Kidney epithelial cell (primary cell): ENCODE measurements at places on chromosomes 2 and 18. TPM values are rescaled to one million over a fixed set of nuclear protein-coding genes. Genes with fewer than 3 reads are reported as not detected.
A peak's percentile ranks its signal among the peaks of the same experiment; 100 is the strongest.

DNA sequence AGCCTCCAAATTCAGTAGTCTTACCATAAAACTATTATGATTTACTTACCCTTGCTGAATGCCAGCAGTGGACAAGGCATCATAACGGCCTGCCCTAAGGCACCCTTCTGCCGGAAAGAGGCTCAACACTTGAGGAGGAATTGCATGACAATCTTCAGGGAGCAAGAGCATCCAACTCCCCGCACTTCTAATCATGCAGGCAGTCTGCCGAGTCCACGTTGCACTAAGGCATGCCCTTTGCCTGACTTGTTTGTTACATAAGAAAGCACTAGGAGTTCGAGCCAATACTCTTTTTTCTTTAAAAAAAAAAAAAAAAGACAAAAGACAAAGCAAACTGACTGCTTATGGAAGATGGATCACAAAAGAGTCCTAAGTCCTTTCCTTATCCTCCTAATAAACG is 17.9 kb upstream of the SPTBN1 start:
- no peak for DNase-seq

DNA sequence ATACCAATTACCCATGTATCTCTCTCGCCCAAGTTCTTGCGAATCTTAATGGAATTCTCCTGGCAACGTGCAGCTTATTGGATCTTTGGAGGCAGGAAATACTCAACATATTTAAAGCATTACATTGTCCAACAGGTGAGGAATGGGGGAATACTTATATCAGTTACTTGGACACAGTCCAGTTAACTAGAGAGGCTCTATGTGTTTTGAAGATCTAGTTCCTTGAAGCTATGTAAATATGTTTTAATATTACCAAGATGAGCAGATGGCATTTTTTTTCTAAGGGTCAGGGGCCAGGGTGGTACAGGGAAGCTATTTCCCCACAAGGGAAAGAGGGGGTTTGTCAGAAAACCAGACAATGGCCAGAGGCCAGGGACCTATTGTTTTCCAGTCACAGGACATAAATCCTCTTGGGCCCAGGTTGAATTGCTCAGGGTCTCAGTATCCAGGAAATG is 26.8 kb upstream of the MC5R start:
- DNase-seq: peak; percentile 53

DNA sequence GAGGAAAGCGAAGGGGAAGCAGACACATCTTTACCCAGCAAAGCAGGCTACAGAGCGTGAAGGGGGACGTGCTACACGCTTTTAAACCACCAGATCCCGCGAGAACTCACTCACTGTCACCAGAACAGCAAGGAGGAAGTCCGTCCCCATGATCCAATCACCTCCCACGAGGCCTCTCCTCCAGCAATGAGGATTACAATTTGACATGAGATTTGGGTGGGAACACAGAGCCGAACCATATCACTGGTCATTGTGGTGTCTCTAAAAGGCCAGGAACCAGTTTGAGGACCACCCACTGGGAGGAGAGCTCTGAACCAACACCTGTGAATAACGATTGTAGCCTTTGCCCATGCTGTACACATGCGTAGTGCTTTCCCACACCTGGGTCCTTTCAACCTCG is 116.6 kb upstream of the FAM136A start:
- DNase-seq: no peak

DNA sequence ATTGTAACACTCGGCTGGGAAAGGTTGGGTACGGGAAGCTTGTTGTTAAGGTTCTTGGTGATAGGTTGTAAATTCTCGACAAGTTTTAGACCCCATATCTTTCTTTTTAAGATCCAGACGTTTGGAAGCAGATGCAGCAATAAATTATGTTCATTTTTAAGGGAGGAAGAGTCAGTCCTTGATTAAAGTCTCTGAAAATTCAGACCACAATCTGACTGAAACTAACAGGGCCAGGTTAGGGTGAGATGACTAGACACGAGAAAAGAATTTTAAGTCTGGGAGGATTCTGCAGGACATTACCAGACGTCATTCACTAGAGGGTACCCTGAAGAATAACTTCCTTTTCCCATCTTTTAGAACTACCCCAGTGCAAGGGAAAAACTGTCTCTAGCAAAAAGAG is 16.1 kb downstream of the WIPF1 start:
- no peak for DNase-seq

DNA sequence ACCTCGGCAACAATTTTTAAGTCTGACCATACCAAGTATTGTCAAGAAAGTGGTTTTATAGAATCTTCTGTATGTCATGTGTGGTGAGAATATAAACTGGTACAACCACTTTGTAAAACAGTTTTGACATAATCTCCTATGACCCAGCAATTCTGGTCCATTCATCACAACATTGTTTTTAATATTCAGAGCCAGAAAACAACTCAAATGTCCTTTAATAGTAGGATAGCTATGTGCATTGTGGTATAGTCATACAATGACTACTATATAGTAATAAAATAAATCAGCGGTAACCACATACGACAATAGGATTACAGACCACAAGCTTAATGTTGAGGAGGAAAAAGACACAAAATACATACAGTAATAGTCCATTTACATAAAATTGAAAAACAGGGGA is 175.2 kb upstream of the SPATS2L start:
- DNase-seq: no peak

GRCh38 chr2:235611349-235611748 is 117.5 kb downstream of the AGAP1 start:
- DNase-seq: no peak

- DNase-seq: no peak
Observed at GRCh38 chr2:29761278-29761677, 160.1 kb downstream of the ALK start.

DNA sequence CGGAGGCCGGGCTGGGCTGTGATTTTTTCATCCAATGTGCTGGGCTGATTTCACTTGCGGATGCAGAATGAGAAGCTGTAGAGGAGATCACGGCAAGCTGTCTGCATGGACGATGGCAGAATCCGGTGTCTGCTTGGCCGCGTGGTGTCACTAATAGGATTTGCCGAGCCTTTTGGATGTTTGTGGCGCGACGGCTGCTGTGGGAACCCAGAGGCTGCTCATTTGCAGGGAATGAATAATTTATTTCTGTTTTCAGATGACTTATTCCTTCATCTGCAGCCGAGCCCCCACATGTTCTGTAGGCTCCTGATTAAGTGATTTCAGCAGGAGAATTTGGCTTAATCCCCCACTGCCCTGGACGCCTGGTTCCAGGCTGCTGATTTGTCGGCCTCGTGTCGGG is 62.6 kb downstream of the ODC1 start:
- no peak for DNase-seq

GRCh38 chr2:16644221-16644925 is 21.3 kb downstream of the CYRIA start:
- no peak for DNase-seq

DNA sequence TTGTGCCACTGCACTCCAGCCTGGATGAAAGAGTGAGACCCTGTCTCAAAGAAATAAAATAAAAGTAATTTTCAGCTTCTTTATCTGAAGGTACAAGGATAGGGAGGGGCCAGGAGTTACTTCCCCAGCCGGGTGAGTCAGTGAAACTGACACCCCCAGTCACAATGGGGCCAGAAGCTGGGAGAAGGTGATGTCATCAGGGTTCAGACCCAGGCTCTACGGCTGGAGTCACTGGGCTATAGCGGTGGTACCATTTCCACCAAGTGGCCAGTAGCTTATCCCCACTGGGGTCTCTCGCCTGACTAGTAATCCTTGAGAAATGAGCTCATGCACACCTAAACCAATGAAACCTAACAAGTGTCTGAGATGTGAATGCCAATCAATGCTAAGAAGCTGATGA is 107.9 kb downstream of the ALPK2 start:
- no peak for DNase-seq

- peak; percentile 98 for DNase-seq
Observed at GRCh38 chr18:48455555-48456478, 46.6 kb upstream of the ZBTB7C start.

DNA sequence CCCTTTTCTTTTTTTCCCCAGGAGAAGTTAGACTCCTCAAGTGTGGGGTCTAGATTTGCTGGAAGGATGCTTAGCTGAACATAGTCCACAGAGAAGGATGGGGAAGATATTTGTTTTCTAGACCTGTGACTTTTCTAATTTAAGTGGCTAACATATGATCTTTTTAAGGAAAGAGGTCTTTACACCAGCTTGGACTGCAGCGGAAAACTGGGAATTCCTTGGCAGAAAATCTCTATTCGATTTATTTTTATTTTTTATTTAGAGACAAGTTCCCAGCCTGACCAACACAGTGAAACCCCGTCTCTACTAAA is 148.4 kb downstream of the MYCN start:
- no peak for DNase-seq

GRCh38 chr2:215529271-215529670 is 93.4 kb upstream of the FN1 start:
- DNase-seq: no peak

- DNase-seq: no peak
Observed at GRCh38 chr2:15633971-15634346, 42.3 kb downstream of the DDX1 start.

DNA sequence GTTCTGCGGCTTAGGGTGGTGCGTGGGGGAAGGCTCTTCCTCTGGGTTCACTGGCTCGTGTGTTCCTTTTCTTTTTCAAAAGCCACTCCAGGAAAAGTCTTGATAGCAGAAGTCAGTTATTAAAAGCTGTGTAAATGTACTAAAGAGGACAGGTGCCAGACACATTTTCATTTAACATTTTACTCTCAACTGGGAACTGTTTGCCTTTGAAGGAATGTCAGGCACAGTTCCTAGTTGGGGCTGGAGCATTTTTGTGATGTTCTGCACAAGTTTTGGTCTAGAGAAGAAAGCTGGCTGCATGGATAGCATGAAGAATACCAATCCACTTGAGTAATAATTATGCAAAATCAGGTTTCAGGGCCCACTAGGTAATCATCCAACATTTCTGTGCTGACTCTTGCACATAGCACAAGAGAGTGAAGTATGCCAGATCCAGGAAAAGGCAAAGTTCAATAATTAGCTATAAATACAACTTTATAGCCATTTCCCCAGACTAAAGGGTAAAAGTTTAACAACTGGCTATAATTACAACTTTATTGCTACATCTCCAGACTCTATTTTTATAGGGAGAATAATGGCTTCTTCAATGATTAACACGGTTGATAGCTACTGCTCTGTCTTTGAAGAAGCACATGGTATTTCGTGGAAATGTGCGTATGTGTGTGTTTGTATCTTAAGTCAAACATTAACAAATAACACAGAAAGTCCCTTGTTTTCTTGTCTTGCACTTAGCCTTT is 16.2 kb downstream of the SCYGR8 start:
- peak; percentile 94 for DNase-seq

- no peak for DNase-seq
Observed at GRCh38 chr2:47525167-47525566, 122.2 kb downstream of the MSH2 start.

DNA sequence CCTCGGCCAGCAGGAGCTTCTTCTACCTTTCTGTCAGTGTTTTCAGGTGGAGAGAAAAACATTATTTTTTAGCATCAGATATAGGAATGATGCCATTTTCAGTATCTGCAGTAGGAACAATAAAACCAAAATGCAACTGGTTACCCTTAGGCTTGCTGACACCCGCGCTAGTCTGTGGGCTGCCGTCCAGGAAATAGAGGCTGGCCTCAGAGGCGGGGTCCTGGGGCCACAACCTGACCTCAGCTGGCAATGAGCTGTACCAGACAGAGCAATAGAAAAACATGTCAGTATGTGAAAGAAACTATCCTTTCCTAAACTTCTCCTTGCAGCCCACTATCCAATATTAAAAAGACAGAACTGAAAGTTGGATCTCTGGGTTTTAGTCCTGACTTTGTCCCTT is 4.6 kb upstream of the ST6GAL2 start:
- no peak for DNase-seq

DNA sequence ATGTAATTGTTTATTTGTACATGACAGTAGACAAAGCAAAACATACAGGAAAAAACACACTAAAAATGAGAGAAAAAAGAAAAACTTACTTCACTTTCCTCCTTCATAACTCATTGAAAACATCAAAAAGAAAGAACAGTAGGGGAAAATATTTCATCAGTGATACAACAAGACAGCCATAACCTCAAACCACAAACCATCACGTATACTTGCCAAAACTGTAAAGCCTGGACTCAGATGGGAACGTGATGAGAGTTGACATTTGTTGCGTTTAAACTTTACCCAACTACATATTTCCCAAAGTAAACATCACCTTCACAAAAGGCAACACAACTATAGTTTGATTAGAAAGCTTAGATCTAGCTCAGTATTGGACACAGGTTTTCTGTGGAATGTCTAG is 278.2 kb upstream of the COL3A1 start:
- DNase-seq: no peak

The RESP18 gene
- total RNA-seq: not detected in 2 replicates

The CD28 gene
- total RNA-seq: not detected in 2 replicates

The ALLC gene
- total RNA-seq: 0.13 TPM in 1 of 2 replicates, not detected in the other

The G6PC2 gene
- not detected in 2 replicates for total RNA-seq

The L3MBTL4 gene
- total RNA-seq: 9.8 and 12.5 TPM in 2 replicates

The KIF5C gene
- total RNA-seq: 7.0 and 8.7 TPM in 2 replicates

The MYO7B gene
- 0.50 and 0.62 TPM in 2 replicates for total RNA-seq

The GREB1 gene
- 2.8 and 4.8 TPM in 2 replicates for total RNA-seq

The CDK15 gene
- total RNA-seq: 0.21 TPM in 2 replicates

The NEU4 gene
- total RNA-seq: not detected in 2 replicates

The SLC4A3 gene
- total RNA-seq: 11.6 TPM in 2 replicates

The PPP1R1C gene
- 2.1 and 4.9 TPM in 2 replicates for total RNA-seq

The RTP5 gene
- not detected in 2 replicates for total RNA-seq
